Left lung (tissue), 14 donors: ENCODE measurements at places on chromosomes 7 and 10. TPM values are rescaled to one million over a fixed set of nuclear protein-coding genes. Genes with fewer than 3 reads are reported as not detected.

Gene ZC3HAV1
- 35.5 TPM for total RNA-seq

Gene PTPRZ1
- 0.84 TPM for total RNA-seq

Gene POU6F2
- 0.18 TPM for total RNA-seq

Gene IGF2BP3
- total RNA-seq = 2.0 TPM

Gene ZNF467
- 20.8 TPM for total RNA-seq

Gene IQUB
- total RNA-seq = 0.87 TPM

Gene TMEM229A
- 0.17 TPM for total RNA-seq

Gene C10orf143
- total RNA-seq = 2.0 TPM

Gene LIPN
- total RNA-seq = not detected

Gene RNF133
- total RNA-seq = 1.6 TPM

Gene CLRN3
- not detected for total RNA-seq

Gene COL28A1
- total RNA-seq = 2.3 TPM

Gene PDIA4
- total RNA-seq = 204 TPM

Gene EBLN1
- not detected for total RNA-seq

Gene KNDC1
- 8.4 TPM for total RNA-seq

Gene CD36
- total RNA-seq = 137 TPM

Gene DPP6
- 0.29 TPM for total RNA-seq

Gene PRSS37
- total RNA-seq = not detected

Gene AMZ1
- 0.13 TPM for total RNA-seq

Gene C1QL3
- not detected for total RNA-seq

Gene ENTPD1
- 31.4 TPM for total RNA-seq

Gene CHN2
- 8.9 TPM for total RNA-seq

Gene TACC2
- 193 TPM for total RNA-seq

Gene C10orf67
- total RNA-seq = 0.68 TPM

Gene BLNK
- total RNA-seq = 7.9 TPM

Gene THSD7A
- total RNA-seq = 3.7 TPM

Gene EBF3
- total RNA-seq = not detected

Gene GRB10
- 41.1 TPM for total RNA-seq

Gene GNAT3
- total RNA-seq = not detected

Gene TMEM26
- 1.3 TPM for total RNA-seq

Gene TCAF2
- total RNA-seq = 3.0 TPM

Gene FZD8
- total RNA-seq = 16.0 TPM
